T-helper 17 cell (primary cell): ENCODE measurements at places on chromosomes 7 and 10. TPM values are rescaled to one million over a fixed set of nuclear protein-coding genes. Genes with fewer than 3 reads are reported as not detected.

- DNase-seq: no peak
- H3K36me3 ChIP-seq: no peaks in the 10 kb centered on the region
Measured at GRCh38 chr7:81704595-81704994, 65.3 kb downstream of the HGF start.

Gene TMEM236
- 0.07 TPM for total RNA-seq

GRCh38 chr10:35083242-35083641, 6.9 kb downstream of the CUL2 start:
- no peak overlapping the region for H3K27ac ChIP-seq
- H3K4me3 ChIP-seq: no peak overlapping the region
- H3K4me1 ChIP-seq: peaks cover 49% of the 10 kb centered on the region
- peaks cover 7% of the 10 kb centered on the region for H3K36me3 ChIP-seq
- DNase-seq: no peak

GRCh38 chr10:37095792-37096573, 29.4 kb upstream of the ANKRD30A start:
- no peaks in the 10 kb centered on the region for H3K4me1 ChIP-seq
- no peak for DNase-seq
- no peaks in the 10 kb centered on the region for H3K27me3 ChIP-seq
- no peak overlapping the region for H3K27ac ChIP-seq

GRCh38 chr7:101862280-101863220, 45.1 kb downstream of the CUX1 start:
- no peaks in the 10 kb centered on the region for H3K27me3 ChIP-seq
- H3K4me3 ChIP-seq: no peak overlapping the region
- H3K36me3 ChIP-seq: no peaks in the 10 kb centered on the region
- H3K4me1 ChIP-seq: peaks cover 26% of the 10 kb centered on the region

Gene NPSR1
- not detected for total RNA-seq
